ENCODE measurements at places on chromosomes 12 and 14. TPM values are rescaled to one million over a fixed set of nuclear protein-coding genes. Genes with fewer than 3 reads are reported as not detected.

Gene LRFN5
- not detected for total RNA-seq

Gene CISTR
- total RNA-seq: not detected

Gene REM2
- 0.19 TPM for total RNA-seq

Gene ISCA2
- total RNA-seq: 31.0 TPM

Gene ZNF891
- 1.4 TPM for total RNA-seq

Gene ERBB3
- total RNA-seq: 0.82 TPM

Gene GLIPR1
- 19.7 TPM for total RNA-seq

Gene PLEKHD1
- 0.04 TPM for total RNA-seq

Gene OTUB2
- total RNA-seq: 0.48 TPM

Gene OR4E2
- total RNA-seq: not detected

Gene TMEM233
- total RNA-seq: not detected

Gene INSM2
- total RNA-seq: not detected

Gene RARG
- total RNA-seq: 22.7 TPM

Gene SLC38A6
- 3.3 TPM for total RNA-seq

Gene ADSS1
- total RNA-seq: 1.7 TPM

Gene HOXC13
- total RNA-seq: not detected

Gene PDE3A
- total RNA-seq: not detected

Gene G2E3
- 22.6 TPM for total RNA-seq

Gene ZDHHC22
- not detected for total RNA-seq

Gene AHNAK2
- total RNA-seq: 0.02 TPM

Gene HNRNPC
- total RNA-seq: 1,302 TPM

Gene RNASE3
- total RNA-seq: not detected

Gene CIT
- total RNA-seq: 42.4 TPM

Gene SIX1
- not detected for total RNA-seq

Gene TAS2R8
- total RNA-seq: not detected

Gene SPTLC2
- total RNA-seq: 30.7 TPM

Gene BIN2
- 34.2 TPM for total RNA-seq

Gene SOAT2
- total RNA-seq: 3.1 TPM

Gene P2RX2
- not detected for total RNA-seq

Gene MYL2
- total RNA-seq: not detected

Gene ZCRB1
- total RNA-seq: 74.2 TPM

Gene CCDC196
- total RNA-seq: not detected

Gene TEP1
- 22.1 TPM for total RNA-seq

Gene KITLG
- total RNA-seq: not detected

Gene CLEC4C
- not detected for total RNA-seq

Gene PCBP2
- 1,052 TPM for total RNA-seq

Gene KRT74
- total RNA-seq: not detected
